ENCODE measurements at places on chromosomes 2 and 18.
A peak's percentile ranks its signal among the peaks of the same experiment; 100 is the strongest.

GRCh38 chr2:137051778-137052398 is 286.5 kb downstream of the THSD7B start:
- no peak for DNase-seq

DNA sequence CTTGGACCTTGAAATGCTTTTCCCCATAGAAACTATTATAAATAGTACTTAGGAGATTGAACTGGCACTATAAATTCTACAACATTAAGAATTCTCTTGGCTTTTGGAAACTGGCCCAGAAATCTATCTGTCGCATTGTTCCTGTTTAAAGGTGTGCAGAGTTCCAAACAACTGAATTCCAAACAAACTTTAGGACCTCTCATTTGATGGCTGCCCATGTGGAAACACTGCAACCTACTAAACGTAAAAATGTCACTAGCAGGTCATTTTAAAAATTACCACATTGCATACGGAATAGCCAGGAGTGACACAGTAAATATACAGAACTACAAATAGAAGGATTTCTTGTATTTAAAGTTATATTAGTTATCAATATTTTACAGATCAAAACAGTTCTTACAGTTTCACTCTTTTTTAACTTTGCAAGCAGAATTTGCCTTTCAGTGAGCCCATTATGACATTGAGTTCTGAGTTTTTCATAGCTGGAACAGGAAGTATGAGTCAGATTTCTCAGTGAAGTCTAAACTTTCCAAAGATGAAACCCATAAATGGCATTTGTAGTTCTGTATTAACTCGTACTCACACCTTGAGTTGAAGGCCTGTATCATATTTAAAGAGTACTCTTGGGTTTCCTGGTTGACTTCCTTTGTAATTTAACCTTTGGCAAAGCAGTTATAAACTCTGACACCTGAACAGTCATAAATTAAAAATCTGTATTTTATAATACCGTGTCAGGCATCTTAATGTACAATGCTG is 142.3 kb upstream of the BOD1L2 start:
- peak; percentile 66 for DNase-seq

- DNase-seq, result no peak
These were observed 36.5 kb upstream of the MAP2 start for GRCh38 chr2:209387389-209387788.

DNA sequence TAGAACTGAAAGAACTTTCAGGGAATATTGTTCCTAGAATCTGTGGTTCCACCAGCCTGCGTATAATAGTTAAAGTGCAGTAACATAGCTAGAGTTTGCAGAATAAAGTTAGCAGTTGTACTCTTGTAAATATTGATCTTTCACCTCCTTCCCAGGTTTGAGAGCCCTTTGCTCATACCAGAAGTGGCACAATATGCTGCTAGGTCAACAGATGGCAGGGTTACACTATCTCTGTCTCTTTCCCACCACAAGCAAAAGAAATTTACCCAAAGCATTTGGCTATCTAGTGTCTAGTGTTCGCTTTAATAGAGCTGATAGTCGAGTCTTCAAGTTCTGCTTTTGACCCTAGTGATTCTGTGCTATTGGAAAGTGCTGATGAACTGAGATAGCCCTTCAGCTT is 119.0 kb upstream of the KLHL14 start:
- no peak for DNase-seq

DNA sequence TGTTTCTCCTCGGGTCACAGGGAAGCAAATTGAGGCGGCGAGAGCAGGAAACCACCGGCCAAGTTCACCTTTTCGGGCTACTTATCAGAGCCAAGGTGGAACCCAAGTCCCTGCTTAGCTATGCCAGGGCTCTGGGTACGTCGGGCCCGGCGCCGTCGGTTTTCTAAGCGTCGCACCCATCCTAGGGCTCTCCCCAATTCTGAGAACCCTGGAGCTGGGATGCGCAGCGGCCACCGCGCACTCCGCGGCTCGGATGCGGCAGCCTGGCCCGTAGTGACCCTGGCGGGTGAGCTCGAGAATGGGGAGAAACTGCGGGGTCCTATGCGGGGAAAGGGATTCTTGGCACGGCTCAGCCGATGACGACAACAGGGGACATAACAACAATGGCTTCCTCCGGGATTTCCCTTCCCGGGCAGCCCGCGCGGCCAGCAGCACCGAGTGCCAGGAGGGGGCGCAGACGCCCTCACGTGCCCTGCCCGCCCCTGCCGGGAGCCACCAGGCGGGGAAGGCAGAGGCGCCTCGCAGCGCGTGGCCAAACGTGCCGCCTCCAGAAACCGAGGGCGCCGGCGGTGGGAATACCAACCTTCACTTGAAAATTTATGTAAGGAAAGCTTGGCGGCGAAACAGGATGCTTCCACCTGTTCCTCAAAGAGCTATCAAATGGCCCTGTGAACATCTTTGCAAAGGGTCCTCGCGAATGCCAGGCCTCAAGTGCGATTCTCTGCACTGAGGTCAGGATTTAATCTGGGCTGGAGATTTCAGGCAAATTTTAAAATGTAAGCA is 2.1 kb upstream of the SLC30A3 start:
- peak; percentile 42 for DNase-seq

DNA sequence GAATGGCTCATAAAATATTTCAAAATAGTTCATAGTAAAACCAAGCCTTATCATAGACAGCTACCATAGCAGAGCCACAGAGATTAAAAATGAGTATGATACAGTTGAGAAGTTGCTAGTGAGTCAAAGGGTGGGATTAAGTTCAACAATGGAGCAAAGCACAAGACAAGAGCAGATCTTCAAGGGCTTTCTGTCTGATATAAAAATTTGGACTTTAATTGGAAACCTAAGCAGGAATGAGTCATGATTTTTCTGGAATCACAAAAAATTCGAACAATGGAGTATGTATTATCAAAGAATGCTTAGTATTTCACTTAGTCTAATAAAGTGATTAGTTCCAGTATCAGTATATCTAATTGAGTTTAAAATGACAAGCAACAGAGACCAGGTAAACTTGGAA is 487.3 kb upstream of the NETO1 start:
- no peak for DNase-seq

DNA sequence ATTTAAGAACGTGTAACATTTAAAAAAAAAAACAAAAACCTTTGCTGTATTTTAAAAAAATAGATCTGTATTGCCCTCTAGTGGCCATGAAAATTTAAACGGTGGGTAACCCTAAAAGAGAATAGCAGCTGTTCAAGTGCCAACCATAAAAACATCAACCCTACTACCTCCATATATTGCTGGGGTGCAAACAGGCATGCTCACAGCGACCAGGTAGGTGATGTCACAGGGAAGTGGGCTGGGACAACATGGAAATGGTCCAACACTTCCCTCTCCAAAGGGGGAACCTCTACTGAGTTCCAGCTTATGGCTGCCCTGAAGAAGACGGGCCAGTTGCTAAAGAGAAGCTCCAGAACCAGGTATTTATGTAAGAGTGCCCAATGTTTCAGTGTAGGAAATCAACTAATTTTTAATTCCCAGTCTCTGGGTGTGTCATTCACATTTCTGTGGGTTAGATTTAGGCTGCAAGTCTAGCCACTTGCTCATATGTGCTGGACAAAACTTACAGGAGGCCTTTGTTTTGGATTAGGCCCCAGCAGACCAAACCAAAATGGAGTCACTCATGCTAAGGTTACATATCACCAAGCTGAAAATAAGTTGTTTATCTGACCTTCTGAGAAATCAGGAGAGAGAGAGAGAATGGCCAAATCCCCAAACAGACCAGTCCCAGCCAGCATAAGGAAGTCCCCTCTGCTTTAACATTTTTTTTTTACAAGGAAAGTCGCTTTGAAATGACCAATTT is 54.5 kb downstream of the SKA1 start:
- DNase-seq, result peak; percentile 62

- DNase-seq, result peak; percentile 49
These were observed 392.4 kb downstream of the ALK start for GRCh38 chr2:29528891-29529520.

- DNase-seq, result peak; percentile 28
These were observed 1.7 kb downstream of the EPHA4 start for GRCh38 chr2:221570321-221570935.

- no peak for DNase-seq
These were observed 117.2 kb downstream of the SLC4A3 start for GRCh38 chr2:219744600-219744999.

GRCh38 chr2:208012449-208012848 is 12.9 kb downstream of the PLEKHM3 start:
- no peak for DNase-seq

- DNase-seq, result peak; percentile 72
These were observed 69.6 kb downstream of the PHLPP1 start for GRCh38 chr18:62784966-62785413.

GRCh38 chr2:175676813-175677212 is 325.3 kb downstream of the LNPK start:
- DNase-seq, result no peak

- no peak for DNase-seq
These were observed 79.9 kb downstream of the TRIB2 start for GRCh38 chr2:12796657-12797056.

DNA sequence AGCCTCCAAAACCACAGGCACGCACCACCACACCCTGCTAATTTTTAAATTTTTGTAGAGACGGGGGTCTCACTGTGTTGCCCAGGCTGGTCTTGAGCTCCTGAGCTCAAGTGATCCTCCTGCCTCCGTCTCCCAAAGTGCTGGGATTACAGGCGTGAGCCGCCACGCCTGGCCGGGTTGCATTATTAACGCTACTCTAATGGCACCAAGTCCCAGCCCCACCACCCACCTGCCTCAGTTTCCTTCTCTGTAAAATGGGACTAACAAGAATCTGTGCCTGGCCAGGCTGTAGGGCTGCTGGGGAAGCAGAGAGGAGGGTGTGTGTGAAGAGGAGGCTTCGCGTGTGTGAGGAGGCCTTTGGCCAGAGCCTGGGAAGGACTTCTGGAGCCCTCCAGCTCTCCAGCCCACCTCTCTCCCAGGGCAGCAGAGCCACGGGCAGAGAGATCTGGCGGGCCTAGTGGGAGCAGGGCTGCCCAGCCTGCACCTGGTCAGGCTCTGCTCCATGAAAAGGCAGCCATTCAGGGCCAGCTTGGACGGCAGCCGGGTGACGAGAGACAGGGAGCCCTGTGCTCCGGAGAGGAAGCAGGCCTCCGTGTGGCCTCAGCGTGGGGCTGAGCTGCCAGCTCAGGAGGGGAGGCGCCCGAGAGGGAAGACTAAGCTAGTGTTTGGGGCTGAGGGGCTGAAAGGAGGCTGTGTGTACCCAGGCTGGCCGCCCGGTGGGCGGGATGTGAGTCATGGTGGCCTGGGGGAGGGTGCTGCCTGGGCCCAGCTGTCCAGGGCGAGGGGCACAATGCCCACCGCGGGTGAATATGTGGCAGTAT is 7.4 kb upstream of the B3GNT7 start:
- DNase-seq, result peak; percentile 64

DNA sequence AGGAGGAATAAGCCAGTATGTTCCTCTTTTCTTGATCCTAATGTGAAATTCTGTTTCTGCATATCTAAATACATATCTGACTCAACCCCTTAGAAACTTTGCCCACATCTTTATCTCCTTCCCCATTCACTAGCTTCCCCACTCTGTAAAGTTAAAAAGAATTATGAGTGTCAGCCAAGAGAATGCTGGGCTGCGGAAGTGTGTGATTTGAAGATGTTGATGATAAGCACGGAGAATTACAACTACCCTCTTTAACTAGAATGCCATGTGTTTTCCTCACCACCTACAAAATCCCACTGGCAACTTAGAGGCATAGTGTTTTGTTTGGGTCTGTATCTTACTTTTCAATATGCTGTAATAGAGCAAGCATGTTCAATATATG is 490.4 kb upstream of the FANCL start:
- no peak for DNase-seq

DNA sequence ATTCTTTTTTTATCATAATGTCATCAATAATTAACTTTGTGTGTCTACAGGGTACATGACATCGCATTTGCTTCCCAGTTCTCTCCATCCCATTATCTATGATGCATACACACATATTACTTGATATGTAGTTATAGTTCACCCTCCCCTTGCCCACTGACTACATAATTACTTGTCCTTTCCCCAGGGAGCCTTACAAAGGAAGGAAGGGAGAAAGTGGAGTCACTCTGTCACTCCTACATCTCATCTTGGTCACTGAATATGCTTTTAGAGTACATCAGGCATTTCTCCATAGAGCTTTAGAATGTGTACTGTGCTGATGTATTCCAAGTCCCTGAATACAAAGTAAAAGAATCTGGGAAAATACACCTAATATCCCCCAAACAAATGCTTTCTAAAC is 6.0 kb upstream of the DTNA start:
- DNase-seq, result no peak

DNA sequence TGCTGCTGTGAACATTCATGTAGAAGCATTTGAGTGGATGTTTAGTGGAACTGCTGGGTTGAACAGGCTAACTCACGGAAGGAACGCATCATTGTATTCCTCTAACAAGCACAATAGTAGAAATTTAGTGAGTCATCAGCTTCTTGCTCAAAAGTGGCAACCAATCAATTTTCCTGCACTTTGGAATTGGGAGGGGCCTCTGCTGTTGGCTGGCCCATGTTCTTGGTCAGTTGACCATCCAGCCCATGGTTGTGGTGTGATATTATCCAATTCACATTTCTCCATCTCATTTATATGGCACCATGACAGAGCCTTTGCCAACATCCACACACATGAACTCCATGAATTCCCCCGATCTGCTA is 95.0 kb downstream of the TNFRSF11A start:
- peak; percentile 49 for DNase-seq

- DNase-seq, result no peak
These were observed 159.2 kb downstream of the FAM210A start for GRCh38 chr18:13566941-13567746.

DNA sequence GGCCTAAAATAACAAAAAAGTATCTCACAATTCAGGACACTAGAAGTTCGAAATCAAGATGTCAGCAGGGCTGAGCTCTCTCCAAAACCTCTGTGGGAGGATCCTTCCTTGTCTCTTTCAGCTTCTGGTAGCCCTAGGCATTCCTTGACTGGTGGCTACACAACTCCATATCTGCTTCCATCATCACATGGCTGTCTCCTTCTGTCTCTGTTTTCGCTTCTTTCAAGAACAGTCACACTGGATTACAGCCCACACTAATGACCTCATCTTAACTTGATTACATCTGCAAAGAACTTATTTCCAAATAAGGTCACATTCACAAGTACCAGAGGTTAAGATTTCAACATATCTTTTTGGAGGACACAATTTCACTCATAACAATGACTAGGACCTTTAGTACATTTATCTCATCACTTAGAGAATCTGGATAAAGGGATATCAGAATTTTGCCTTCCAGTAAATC is 275.2 kb downstream of the IRS1 start:
- peak; percentile 94 for DNase-seq

DNA sequence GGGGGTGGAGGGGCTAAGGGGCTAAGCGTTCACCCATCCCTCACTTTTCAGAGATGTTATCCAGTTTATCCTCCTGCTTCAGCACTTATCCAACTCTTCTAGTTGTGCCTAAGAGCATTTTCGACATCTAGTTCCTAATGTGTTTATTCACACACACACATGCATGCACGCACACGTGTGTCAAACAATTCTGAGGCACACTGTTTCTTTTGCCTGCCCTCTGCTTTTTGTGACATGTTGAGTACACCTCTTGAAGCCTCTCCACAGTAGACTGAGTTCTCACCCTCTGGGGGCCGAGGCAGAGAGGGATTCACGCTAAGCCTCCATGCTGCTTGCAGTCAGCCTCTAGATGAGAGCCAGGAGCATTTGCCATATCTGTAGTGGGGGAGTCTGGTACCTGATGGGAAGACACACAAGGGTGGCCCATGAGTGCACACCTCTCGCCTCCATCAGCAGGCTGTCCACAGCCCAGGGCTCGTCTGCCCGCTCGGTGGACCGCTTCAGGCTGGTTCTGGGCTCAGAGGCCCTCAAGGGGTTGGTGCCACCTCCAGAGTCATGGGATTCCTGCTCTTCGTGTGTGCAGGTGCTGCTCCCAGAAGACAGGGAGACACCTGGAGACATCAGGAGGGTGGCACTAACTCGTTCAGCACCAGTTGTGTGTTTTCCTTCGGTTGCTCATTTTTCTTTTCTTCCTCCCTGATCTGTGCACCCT is 11.9 kb downstream of the TWIST2 start:
- no peak for DNase-seq

Measured in fibroblast of pulmonary artery (primary cell).